Activated CD8-positive, alpha-beta memory T cell treated with anti-CD3 and anti-CD28 coated beads, Interleukin-2, amount 10 ng/mL, durations not matched to agents 7 days and 5 days (primary cell): ENCODE measurements at places on chromosomes 1 and 21.

DNA sequence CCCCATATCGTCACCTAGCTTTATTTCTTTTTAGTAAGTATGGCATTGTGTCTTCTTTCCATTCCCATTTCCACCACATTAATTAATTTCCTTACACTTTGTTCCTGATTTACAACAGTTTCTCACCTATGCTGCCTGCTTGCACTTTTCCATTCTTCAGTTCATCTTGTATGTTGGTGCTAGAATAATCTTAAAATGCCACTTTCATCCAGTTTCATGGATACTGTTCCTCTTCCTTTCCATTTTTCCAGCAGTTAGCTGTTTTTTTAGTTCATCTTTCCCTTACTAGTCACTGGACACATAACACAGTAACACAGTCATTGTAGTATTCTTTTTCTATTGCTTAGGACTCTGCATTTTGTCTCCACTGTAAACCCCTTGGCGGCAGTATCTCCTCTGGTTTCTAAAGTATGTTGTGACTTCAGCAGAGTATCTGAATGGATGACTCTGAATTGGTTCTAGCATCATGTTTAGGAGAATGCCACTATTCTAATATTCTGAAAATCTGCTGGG lies 2.1 kb downstream of the CDC7 start:
- peaks cover 31% of the 10 kb centered on the region for H3K4me1 ChIP-seq
- no peak for DNase-seq
- H3K27ac ChIP-seq, result peak overlapping the region; percentile 26

GRCh38 chr1:12150456-12151200 lies 16.2 kb upstream of the TNFRSF1B start:
- H3K27me3 ChIP-seq, result no peaks in the 10 kb centered on the region
- H3K27ac ChIP-seq, result peak overlapping the region; percentile 99
- peaks cover 91% of the 10 kb centered on the region for H3K4me1 ChIP-seq
- peak overlapping the region; percentile 66 for H3K4me3 ChIP-seq

- H3K36me3 ChIP-seq, result no peaks in the 10 kb centered on the region
- H3K4me3 ChIP-seq, result no peak overlapping the region
- no peak overlapping the region for H3K27ac ChIP-seq
- peaks cover 2% of the 10 kb centered on the region for H3K27me3 ChIP-seq
- H3K4me1 ChIP-seq, result no peaks in the 10 kb centered on the region
- DNase-seq, result no peak
Observed at GRCh38 chr1:219379691-219380090, 206.0 kb downstream of the LYPLAL1 start.

DNA sequence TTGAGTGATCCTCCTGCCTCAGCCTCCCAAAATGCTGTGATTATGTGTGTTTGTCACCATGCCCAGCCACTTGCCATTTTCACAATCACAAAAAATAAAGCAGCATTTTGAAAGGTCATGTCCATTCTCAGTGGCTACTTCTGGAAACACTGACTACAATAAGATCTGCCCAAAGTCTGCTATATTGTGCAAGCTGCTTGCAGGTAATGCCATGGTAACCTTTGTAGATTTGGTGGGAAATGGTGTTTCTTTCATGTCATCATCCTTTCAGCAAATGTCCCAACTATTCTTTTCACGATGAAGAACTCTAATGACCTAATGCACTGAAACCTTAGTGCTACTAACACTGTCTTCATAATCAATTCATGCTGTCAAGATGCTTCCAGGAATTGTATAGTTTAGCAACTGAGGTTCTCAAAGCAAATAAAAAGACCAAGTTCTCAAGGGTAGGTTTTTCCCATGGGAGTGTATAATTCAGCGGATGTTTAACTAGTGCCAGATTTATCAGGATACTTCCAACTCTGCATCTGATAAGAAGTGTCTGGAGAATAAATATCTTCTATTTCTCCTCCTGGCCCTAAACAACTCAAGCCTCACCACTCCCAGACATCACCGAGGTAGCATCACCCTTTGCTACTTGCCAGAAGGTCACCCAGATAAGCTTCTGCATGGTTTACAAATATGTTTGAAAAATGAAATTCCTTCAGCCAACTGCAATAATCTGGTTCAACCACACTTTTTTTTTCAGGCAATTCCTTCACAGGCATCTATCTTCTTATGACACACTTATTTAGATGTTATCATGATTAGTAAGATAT lies 132.0 kb upstream of the ZC3H11B start:
- DNase-seq, result no peak
- no peak overlapping the region for H3K27ac ChIP-seq
- no peaks in the 10 kb centered on the region for H3K4me1 ChIP-seq

- H3K27ac ChIP-seq, result no peak overlapping the region
- H3K4me1 ChIP-seq, result no peaks in the 10 kb centered on the region
- H3K4me3 ChIP-seq, result no peak overlapping the region
- peaks cover 32% of the 10 kb centered on the region for H3K27me3 ChIP-seq
- H3K36me3 ChIP-seq, result no peaks in the 10 kb centered on the region
- DNase-seq, result no peak
Observed at GRCh38 chr1:11701551-11701961, 10.0 kb downstream of the DRAXIN start.

- H3K27ac ChIP-seq, result no peak overlapping the region
- no peak overlapping the region for H3K4me3 ChIP-seq
- H3K4me1 ChIP-seq, result no peaks in the 10 kb centered on the region
- DNase-seq, result no peak
- H3K36me3 ChIP-seq, result no peaks in the 10 kb centered on the region
- H3K27me3 ChIP-seq, result no peaks in the 10 kb centered on the region
Observed at GRCh38 chr21:27213303-27213702, 246.4 kb upstream of the ADAMTS5 start.

DNA sequence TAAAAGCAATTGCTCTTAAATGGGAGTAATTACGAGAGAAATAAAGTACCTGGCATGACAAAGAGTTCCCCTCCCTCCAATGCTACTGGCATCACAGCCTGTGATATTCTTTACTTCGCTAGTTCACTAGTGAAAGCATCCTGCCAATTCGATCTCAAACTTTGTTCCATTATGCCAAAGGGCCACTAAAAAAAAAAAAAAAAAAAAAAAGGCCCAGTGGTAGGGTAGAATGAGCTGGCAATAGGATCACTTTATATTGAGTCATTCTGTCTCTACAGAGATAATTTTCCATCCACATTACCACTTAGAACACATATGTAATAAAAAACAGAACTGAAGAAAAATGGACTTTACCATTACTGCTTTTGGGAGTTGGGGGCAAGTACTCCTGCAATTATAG lies 11.2 kb downstream of the PUM1 start:
- no peak for DNase-seq
- peak overlapping the region; percentile 56 for H3K27ac ChIP-seq
- H3K36me3 ChIP-seq, result peaks cover 49% of the 10 kb centered on the region
- no peaks in the 10 kb centered on the region for H3K27me3 ChIP-seq

- no peak overlapping the region for H3K4me3 ChIP-seq
- no peaks in the 10 kb centered on the region for H3K36me3 ChIP-seq
- DNase-seq, result no peak
- no peak overlapping the region for H3K27ac ChIP-seq
Observed at GRCh38 chr1:43134640-43135039, 37.5 kb downstream of the EBNA1BP2 start.

GRCh38 chr1:22665752-22666151 lies 12.7 kb downstream of the C1QB start:
- H3K27me3 ChIP-seq, result peaks cover 17% of the 10 kb centered on the region
- no peak for DNase-seq
- no peaks in the 10 kb centered on the region for H3K36me3 ChIP-seq

DNA sequence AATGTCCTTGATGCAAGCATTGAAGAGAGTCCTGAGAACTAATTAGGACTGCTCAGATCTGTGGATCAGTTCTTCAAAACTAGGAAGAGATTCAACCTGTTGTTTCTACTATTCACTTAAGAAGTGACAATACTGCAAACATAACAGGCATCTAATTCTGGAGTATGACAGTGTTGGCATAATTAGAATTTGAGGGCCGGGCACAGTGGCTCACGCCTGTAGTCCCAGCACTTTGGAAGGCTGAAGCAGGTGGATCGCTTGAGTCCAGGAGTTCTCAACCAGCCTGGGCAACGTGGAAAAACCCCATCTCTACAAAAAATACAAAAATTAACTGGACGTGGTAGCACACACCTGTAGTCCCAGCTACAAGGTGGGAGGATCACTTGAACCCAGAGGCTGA lies 8.0 kb upstream of the FOXJ3 start:
- H3K4me1 ChIP-seq, result peaks cover 4% of the 10 kb centered on the region
- no peaks in the 10 kb centered on the region for H3K36me3 ChIP-seq
- no peak overlapping the region for H3K27ac ChIP-seq
- H3K27me3 ChIP-seq, result no peaks in the 10 kb centered on the region
- no peak for DNase-seq

DNA sequence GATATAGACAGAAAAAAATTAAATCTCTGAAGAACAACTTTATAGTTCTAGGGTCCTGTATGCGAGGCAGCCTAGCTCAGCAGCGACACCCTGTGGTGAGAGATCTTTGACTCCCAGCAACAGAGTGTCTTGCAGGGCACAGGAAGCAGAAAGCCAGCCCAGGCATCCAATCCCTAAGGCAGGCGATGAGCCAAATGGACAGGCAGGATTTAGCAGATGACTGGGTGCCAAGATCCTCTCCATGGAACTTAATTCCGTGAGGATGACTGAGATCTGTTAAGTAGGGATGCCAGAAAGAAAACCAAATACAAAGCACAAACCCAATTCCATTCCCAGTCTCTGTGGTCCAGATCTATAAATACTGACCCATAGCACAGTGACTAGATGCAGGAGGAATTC lies 38.8 kb downstream of the HLCS start:
- H3K4me1 ChIP-seq, result no peaks in the 10 kb centered on the region
- peak; percentile 79 for DNase-seq
- no peaks in the 10 kb centered on the region for H3K27me3 ChIP-seq
- H3K36me3 ChIP-seq, result no peaks in the 10 kb centered on the region

- H3K36me3 ChIP-seq, result peaks cover 48% of the 10 kb centered on the region
- H3K4me3 ChIP-seq, result no peak overlapping the region
- H3K4me1 ChIP-seq, result no peaks in the 10 kb centered on the region
Observed at GRCh38 chr1:173798078-173798477, 26.4 kb upstream of the DARS2 start.

- no peak for DNase-seq
- H3K27me3 ChIP-seq, result no peaks in the 10 kb centered on the region
- H3K27ac ChIP-seq, result no peak overlapping the region
Observed at GRCh38 chr1:42721926-42722325, 18.1 kb downstream of the CLDN19 start.

DNA sequence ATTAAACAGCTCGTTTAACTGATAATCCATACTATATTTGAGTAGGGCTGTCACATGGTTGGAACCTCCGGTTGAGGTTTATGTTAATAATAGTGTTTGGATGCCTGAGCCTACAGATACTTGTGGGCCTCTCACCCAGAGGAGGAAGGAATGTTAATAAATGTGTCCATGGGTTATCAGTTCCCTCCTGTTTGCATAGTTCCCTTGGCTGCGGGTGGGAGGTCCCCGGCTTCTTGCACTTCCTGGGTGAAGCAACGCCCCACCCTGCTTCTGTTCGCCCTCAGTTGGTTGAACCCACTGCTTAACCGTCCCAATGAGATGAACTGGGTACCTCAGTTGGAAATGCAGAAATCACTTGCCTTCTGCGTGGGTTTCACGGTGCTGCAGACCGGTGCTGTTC lies 23.6 kb upstream of the GBP1 start:
- no peak overlapping the region for H3K4me3 ChIP-seq
- H3K27ac ChIP-seq, result no peak overlapping the region
- no peak for DNase-seq
- H3K27me3 ChIP-seq, result no peaks in the 10 kb centered on the region

GRCh38 chr1:155130272-155131006 lies 2.8 kb downstream of the EFNA1 start:
- no peak overlapping the region for H3K27ac ChIP-seq
- DNase-seq, result no peak
- peaks cover 31% of the 10 kb centered on the region for H3K4me1 ChIP-seq
- H3K36me3 ChIP-seq, result no peaks in the 10 kb centered on the region
- H3K4me3 ChIP-seq, result no peak overlapping the region

DNA sequence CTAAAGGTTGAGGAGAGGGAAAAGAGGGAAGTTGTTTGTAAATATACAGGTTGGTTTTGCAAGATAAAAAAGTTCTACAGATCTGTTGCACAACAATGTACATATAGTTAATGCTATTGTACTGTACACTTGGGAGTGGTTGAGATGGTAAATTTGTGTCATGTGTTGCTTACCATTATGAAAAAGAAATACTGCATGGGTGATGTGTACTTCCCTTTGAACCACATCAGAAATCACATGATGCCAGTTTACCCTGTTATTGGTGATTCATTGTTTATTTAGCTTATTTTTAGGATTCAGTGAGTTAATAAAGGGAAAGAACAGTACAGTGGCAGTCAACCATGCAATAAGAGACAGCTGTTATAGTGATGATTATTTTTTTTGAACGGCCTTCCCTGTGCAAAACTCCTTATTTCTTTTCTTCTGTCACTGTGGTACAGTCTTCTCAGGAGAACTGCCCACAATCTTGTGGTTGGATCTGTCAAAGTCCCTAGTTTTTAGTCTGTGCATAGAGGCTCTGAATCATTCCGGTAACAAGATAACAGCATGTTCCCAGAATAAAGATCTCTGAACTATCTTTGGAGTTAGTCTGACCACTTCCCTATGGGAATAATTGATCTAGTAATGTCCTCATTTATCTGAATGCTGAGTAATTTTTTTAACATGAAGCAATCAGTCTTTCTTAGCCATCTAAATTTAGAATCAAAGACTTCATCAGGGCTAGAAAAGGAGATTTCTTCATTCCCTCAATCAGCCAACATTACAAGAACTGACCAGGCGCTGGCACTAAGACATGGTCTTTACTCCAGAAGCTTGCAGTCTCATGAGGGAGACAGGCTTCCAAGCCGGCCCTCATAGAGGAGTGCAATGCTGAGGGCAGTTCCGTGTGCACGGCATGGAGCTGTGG lies 84.2 kb downstream of the SH3GLB1 start:
- DNase-seq, result no peak
- no peaks in the 10 kb centered on the region for H3K27me3 ChIP-seq
- H3K4me1 ChIP-seq, result peaks cover 1% of the 10 kb centered on the region
- no peak overlapping the region for H3K4me3 ChIP-seq
- H3K36me3 ChIP-seq, result no peaks in the 10 kb centered on the region
- no peak overlapping the region for H3K27ac ChIP-seq

GRCh38 chr1:74502858-74503257 lies 9.6 kb downstream of the LRRC53 start:
- H3K27ac ChIP-seq, result no peak overlapping the region
- no peaks in the 10 kb centered on the region for H3K4me1 ChIP-seq
- no peak overlapping the region for H3K4me3 ChIP-seq
- H3K36me3 ChIP-seq, result no peaks in the 10 kb centered on the region

- no peaks in the 10 kb centered on the region for H3K27me3 ChIP-seq
- no peaks in the 10 kb centered on the region for H3K36me3 ChIP-seq
- H3K27ac ChIP-seq, result no peak overlapping the region
- no peak overlapping the region for H3K4me3 ChIP-seq
- no peak for DNase-seq
Observed at GRCh38 chr1:66767626-66768025, 15.4 kb downstream of the DYNLT5 start.

DNA sequence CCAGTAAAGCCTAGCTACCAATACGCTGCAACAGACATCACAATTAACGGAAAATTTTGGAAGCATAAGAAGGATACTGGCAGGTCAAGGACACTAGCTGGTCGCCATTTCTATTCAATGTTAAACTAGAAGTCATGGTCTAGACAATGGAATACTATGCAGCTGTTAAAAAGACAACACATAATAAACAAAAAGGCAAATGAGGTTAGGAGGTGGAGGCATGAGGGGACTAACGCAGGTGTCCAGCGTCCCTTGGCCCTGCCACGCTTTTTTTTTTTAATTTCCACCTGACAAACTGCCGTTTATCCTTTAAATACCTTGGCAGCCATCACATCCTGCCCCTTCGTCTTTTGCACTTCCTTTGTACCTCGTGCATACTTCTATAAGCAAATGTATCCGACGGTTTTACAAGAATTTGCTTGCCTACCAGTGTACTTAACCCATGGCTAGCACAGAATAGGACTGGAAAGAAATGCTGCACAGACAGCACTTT lies 698 bp upstream of the SLC22A15 start:
- H3K4me1 ChIP-seq, result peaks cover 18% of the 10 kb centered on the region
- H3K36me3 ChIP-seq, result no peaks in the 10 kb centered on the region
- peak overlapping the region; percentile 76 for H3K4me3 ChIP-seq
